ENCODE measurements at places on chromosomes 7 and 10. TPM values are rescaled to one million over a fixed set of nuclear protein-coding genes. Genes with fewer than 3 reads are reported as not detected.

KLF6 gene
- polyA plus RNA-seq: 87.1 TPM

TMEM270 gene
- polyA plus RNA-seq: not detected

GRCh38 chr10:19791032-19791431 lies 25.2 kb upstream of the PLXDC2 start:
- DNase-seq: no peak

DNA sequence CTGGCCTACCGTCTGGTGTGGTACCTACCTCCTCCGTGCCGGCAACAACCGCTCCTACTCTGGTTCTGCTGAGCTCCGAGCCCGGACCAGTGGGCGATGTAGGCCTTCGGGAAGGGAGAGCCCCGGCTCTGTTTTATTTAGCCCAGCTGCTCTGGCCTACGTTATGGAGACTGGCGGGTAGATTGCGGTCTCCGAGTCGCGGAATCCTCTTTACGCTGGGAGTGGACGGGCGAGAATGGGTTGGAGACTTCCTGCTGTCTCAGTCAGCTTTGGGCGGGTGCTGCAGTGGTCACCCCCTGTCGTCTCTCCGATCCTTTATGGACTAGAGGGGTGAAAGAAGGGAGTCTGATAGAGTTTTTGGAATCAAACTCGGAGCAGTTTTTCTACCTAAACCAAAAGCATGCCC lies 406 bp downstream of the CBLL1 start:
- no peak for DNase-seq

TMEM273 gene
- 4.6 TPM for polyA plus RNA-seq

NANOS1 gene
- polyA plus RNA-seq: 8.5 TPM

ELAPOR2 gene
- 5.3 TPM for polyA plus RNA-seq

HHEX gene
- polyA plus RNA-seq: 6.5 TPM

- DNase-seq: no peak
These were observed 14.5 kb downstream of the GIMAP5 start for GRCh38 chr7:150751702-150752101.

- DNase-seq: no peak
These were observed 89.4 kb downstream of the CYTH3 start for GRCh38 chr7:6182993-6183392.

DNA sequence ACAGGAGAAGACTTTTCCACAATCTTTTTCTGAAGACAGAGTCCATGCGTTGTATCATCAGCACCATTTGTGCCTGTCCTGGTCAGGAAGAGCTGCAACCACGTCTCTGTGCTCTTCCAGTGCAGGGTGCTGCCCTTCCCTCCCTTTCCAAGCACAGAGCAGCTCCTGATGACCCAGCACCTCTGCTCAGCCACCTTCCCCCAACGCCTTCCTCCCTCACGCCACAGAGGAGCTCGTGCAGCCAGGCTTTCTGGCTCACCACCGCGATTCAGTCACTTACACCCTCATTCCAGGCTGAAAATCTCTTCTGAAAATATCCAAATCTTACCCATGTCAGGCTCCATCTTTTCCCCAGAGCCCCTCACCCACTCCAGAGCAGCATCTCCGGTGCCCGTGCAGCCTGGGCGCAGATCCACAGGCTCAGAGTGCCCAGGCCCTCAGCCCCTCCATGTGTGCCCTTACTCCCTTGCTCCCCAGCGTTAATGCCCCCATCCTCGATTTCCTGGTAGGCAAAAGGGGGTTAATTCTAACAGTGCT lies 181.5 kb downstream of the DIP2C start:
- DNase-seq: no peak

- DNase-seq: no peak
These were observed 128.5 kb downstream of the TACC2 start for GRCh38 chr10:122117475-122117874.

DNA sequence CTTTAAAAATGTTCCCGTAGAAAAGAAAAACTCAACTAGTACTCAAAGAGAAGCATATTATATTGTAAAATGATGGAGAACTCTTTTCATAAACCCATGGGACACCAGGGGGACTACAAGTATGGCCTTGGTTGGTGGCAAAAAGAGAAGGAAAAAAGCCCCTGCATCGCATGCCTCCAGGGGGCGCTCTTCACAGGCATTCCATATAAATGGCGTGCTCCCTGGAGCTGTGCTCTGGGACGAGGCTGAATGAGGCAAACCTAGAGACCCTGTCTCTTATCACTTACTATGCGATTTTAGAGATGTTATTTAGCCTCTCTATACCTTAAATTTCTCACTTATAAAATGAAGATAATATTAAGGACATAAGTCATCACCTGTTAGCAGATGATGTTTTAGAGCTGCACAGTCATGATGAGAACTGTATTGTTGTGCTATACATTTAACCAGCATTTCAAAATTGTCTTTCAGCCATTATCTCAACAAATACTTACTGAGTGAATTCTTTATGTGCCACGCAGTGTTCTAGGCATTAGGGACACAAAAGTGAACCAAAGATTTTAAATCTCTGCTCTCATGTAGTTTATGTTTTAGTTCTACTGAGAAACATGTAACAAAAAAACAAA lies 105.8 kb downstream of the ARHGAP21 start:
- peak; percentile 20 for DNase-seq

GRCh38 chr7:82805527-82805960 lies 357.1 kb downstream of the PCLO start:
- DNase-seq: peak; percentile 3

IDI2 gene
- polyA plus RNA-seq: not detected

GRCh38 chr7:123645516-123645915 lies 10.2 kb upstream of the LMOD2 start:
- DNase-seq: peak; percentile 54

SHH gene
- polyA plus RNA-seq: 0.04 TPM

- no peak for DNase-seq
These were observed 159.4 kb downstream of the FRMD4A start for GRCh38 chr10:14171336-14171735.

GRCh38 chr7:5173496-5173895 lies 16.5 kb upstream of the WIPI2 start:
- no peak for DNase-seq

DNA sequence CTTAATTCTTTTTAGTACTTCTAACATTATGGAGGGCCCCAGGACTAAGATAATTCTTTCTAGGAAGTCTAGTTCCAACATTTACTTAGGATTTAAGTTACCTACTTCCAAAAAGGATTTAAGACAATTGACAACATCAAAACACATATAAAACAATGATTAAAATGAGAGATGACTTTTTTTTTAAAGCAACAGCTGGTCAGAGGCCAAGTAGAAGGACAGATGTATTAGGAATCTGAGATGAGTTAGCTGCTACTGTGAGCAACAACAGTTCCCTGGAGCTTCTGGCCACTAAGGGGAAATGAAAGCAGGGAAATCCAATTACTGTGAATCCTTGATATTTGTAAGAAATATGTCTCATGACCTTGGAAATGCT lies 222.3 kb downstream of the PHTF2 start:
- no peak for DNase-seq

GRCh38 chr7:1567049-1567771 lies 2.6 kb downstream of the PSMG3 start:
- peak; percentile 84 for DNase-seq

DNA sequence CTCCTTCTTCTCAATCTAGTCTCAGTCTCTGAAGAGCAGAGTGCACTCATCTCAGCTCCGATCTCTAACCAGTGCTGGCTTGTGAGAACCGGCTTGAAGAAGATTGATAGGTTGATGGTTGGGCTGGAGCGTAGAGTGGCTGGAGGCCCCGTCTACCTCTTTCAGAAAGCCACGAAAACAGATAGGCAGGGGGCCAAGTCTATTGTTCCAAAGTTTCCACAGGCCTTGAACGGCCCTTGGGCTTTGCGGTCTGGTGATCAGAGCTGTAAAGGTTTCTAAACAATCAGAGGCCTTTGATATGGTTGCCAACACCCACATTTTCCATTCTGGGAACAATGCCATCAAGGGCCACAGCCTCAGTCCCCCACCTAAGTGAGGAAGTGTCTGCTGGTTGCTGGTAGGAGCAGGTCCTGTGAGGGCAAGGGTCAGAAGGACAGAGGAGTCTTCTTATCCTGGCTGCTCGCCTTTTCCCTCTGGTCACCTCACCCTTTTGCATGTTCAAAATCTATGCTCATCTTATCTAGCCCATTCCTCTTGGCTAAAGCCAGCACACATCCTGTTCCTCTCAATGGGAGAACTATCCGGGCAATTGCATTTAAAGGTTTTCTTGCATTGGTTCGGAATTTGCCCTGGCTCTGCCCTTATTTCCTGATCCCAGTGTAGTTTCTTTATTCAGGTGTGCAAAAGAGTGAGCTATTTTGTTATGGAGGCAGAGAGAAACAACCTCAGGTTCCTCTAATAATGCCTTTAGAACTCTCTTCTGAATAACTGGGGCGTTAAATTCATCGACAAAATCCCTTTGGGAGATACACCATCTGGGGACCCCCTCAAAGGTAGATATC lies 70.3 kb upstream of the KMT2E start:
- DNase-seq: peak; percentile 79

GRCh38 chr10:103451091-103451813 lies 918 bp downstream of the CALHM2 start:
- peak; percentile 70 for DNase-seq

MARVELD1 gene
- polyA plus RNA-seq: 74.0 TPM

DNA sequence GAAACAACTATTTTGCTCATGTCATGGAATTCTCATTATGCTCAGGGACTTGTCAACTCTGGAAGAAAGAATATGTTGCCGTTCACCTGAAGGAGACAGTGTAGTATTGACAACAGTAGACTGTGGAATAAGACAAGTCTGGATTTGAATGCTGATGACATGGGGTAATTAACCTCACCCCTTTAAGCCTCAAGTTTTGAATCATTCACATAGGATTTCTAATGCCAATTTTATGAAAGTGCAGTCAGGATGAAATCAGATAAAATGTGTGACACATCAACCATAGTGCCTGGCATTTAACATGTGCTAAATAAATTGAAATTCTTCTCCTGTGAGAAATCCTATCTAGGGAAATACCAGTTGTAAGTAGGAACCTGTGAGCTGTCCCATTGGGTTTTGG lies 305.8 kb downstream of the KIF20B start:
- no peak for DNase-seq
